M059J (cell line): ENCODE measurements at places on chromosomes 6 and 20.

GRCh38 chr20:56513161-56514150 is 11.1 kb upstream of the FAM209A start:
- no peak for DNase-seq

DNA sequence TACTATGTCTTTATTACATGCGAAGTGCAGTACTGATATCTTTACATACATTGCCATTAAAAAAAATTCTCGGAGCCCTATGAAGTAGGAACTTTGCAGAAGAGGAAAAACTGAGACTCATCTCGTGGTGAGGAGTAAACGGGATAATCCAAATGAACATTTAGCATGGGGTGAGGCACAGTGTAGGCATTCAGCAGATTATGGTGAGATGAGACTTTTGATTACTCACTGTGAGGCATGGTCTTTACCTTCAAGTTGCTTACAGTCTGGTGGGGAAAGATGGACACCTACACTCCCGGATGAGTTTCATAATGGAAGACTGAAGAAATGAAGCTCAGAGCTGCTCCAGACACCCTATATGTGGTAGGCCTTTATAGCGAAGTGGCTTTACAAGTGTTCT is 1.4 kb downstream of the RPRD1B start:
- peak; percentile 22 for DNase-seq

DNA sequence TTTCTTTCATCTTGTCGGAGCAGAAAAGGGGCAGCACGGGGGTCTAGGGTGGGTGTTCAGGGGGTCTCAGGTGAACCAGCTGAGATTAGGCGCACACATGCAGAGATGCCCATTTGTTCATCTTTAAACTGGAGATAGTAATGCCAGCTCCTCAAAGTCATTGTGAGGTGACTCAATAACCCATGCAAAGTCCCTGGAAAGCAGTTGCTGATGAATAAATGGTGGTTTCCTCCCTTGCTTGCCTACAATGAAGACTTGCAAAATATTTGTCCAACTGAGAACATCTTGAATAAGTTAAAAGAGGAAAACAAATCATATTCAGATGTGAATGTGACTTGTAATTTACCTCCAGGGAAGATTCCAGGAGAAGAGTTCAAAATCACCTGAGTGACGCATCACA is 206.9 kb downstream of the LY86 start:
- DNase-seq: no peak

DNA sequence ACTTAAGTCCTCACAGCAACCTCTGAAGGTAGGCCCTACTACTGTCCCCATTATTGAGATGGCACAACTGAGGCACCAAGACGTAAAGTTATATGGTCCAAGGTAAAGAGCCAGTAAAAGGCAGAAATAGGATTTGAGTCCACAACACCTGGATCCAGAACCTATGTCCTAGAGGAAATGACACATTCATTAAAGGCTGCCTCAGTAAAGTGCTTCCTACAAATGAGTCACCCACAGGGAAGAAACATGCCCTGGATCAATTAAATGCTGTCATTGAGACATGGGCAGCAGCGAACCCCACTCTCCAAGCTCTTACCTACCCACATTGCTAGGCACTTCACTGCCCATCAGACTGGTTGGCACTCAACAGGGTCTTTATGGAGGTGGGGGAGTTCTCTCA is 600.9 kb downstream of the PTPRT start:
- DNase-seq: no peak

DNA sequence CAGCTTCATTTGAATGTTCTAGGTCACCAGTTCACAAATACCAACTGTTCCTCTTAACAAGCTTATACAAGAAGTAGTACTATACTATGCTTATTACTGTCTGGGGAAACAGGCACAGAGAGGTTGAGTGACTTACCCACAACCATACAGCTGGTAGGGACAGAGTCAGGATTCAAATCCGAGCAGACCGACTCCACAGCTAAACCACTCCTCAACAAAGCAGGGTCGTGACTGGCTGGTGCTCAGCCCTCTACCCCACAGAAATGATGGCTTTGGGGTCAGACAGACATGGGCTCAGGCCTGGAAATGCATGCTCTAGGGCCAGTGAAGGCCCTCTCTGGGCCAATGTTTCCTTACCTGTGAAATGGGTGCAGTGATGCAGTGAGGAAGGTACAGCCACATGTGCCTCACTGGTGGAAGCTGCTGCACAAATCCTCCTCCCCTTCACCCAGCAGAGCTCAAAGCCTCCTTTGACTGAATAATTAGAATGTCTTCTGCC is 63.6 kb downstream of the MRPL14 start:
- DNase-seq: no peak

DNA sequence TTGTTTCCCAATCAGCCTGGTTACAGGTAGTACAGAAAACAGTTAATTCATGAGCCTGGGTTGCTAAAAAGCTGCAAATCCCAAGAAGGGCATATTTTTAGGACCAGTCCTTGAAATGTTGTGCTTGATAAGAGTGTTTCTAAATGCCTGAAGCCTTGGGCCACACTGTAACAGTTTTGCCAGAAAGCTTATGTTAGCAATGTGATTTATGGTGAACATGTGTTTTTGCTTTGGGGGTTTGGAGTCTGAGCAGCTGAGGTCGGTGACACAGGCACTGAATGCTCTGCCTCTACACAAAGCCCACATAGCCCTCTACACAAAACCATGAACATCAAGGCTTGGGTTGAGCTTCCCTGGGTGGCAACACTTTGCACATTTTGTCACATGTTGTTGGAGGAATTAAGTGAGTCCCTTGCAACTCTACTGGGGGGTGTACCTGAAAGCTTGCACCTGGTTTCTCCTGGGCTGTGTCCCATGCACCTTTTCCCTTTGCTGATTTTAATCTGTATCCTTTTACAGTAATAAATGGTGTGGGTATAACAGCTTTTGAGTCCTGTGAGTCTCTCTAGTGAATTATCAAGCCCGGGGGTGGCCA is 22.2 kb downstream of the AHI1 start:
- DNase-seq: no peak

- peak; percentile 94 for DNase-seq
Observed at GRCh38 chr6:109174916-109175315, 79.6 kb downstream of the CEP57L1 start.

GRCh38 chr6:34318499-34319470 is 70.0 kb upstream of the SMIM29 start:
- no peak for DNase-seq

DNA sequence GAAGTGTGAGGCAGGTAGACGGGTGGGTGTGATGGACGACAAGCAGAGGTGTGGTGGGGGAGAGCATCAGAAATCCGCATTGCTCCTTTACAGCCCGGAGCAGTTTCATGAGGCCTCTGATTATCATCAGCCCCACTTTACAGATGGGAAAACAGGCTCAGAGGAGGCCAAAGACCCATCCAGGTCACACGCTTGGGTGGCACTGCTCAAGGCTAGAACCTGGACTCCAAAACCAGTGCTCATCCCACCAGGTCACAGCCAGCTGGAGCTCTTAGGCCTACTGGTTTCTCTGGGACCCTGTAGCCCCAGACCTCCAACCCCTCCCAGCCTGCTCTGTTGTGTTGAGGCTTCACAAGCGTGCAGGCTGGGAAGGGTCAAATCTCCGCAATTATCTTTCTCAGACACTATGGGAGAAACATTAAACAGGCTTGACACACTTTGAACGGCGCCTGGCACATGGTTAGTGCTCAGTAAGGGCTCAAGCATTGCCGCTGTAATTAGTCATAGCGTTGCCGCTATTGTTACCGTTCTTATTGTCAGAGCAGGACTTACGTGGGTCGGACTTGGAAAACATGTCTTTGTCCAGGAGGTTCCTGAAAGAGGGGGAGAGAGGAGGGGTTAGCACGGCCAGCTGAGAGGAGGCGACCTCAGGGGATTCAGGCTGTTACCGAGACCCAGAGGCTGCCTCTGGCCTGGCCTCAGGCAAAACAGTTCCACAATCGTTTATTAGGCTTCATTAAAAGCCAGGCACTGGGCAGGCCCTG is 16.6 kb downstream of the CPNE5 start:
- DNase-seq: no peak

GRCh38 chr6:106097411-106098231 is 11.5 kb downstream of the PRDM1 start:
- DNase-seq: no peak

DNA sequence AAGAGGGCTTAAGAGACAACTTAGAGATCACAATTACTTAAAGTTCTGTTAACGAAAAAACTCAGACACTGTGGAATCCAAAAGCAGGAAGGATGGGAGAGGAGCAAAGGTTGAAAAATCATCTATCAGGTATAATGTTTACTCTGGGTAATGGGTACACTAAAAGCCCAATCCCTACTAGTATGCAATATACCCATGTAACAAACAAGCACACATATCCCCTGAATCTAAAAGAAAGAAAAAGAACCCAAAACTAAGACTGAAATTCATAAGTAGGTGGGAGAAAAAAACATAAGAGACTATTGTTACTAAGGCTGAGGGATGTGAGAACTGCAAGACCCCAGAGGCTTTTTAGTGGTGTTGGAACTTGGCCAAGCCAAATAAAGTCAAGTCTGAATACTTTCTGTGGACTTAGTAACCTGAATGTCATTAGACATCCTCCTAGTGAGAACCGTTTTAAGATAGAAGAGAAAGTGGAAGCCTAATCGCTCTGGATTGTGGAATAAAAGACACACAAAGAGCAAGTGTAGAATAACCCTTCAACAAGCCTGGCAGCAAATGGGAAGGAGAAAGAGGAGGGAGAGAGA is 189.4 kb upstream of the RNF217 start:
- DNase-seq: no peak

DNA sequence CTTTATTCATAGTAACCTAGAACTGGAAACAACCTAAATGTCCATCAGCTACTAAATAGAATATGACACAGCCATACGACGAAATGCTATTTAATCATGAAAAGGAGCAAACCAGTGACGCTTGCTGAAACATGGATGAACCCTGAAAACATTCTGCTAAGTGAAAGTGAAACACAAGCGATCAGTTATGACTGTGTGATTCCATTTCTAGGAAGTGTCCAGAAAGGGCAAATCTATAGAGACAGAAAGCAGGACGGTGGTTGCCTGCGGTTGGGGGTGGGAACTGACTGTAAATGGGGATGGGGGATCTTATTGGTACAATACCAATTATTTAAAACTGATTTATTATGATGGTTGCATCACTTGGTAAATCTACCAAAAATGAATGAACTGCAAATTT is 126.8 kb downstream of the IPCEF1 start:
- no peak for DNase-seq

- no peak for DNase-seq
Observed at GRCh38 chr6:170116636-170117035, 174.2 kb downstream of the DLL1 start.

- no peak for DNase-seq
Observed at GRCh38 chr20:51003753-51004152, 19.2 kb downstream of the KCNG1 start.

- no peak for DNase-seq
Observed at GRCh38 chr6:98578016-98578415, 256.4 kb upstream of the POU3F2 start.

GRCh38 chr6:134733801-134734200 is 216.1 kb downstream of the ALDH8A1 start:
- no peak for DNase-seq

DNA sequence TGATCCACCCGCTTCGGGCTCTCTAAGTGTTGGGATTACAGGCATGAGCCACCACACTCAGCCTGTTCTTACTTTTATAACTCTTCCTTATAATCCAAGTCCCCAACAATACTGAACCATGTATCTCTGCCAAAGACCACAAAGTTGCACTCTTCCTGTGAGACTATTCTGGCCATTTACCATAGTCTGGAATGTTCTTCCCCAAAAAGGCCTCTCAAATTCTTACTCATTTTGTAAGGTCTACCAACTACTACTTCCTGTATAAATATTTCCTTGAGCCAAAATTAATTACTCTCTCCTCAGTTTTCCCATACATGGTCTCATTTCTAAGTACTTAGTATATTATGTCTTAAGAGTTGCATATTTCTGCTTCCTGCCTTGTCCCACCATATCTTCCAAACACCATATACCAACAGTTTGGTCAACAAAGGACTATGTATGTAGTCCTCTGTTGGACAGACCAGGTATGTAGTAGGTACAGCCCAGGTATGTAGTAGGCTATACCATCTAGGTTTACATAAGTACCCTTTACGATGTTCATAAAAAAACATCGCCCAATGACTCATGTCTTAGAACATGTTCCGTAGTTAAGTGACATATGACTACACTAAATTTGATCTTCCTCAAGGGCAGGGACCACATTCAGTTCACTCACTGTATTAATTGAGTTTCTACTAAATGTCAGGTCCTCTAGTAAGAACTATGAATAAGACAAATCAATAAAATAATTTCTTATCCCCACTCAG is 22.0 kb downstream of the RANBP9 start:
- DNase-seq: peak; percentile 31

- no peak for DNase-seq
Observed at GRCh38 chr20:1394686-1395085, 1.8 kb upstream of the FKBP1A start.

- peak; percentile 20 for DNase-seq
Observed at GRCh38 chr6:166999884-167000253, 672 bp downstream of the CEP43 start.

GRCh38 chr20:25282796-25283195 is 34.9 kb downstream of the PYGB start:
- no peak for DNase-seq

GRCh38 chr20:62959998-62960436 is 7.5 kb downstream of the SLC17A9 start:
- no peak for DNase-seq

DNA sequence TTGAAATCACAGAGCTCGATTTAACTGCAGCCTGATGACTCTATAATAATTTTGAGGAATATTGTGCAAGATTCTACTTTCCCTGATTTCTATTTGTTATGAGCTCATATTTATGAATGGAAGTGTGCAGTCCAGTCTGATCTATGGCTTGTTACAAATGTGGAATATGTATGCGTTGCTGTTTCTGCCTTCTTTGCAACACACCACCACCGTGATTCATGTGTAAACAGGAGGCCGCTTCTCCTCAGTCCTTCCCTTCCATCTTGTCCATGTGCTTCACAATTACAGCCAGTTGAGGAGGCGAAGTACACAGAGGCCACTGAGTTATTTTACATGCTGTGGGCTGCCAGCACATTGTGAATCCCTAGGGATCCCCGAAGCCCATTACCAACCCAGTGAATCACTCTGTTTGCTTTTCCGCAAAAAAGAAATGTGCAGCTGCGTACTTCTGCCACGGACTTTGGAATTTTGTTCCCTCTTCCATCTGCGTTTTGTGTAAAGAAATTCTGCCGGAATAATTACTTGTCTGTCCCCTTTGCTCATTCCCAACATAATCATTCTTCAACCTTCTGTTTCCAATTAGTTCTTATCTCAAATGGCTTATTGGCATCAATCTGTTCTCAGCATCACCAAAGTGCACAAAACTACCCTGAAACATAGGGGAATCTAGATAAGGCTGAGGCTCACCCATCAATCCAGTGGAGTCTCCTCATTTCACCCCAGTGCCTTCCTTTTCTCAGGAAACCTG is 551.6 kb upstream of the CITED2 start:
- DNase-seq: peak; percentile 45

DNA sequence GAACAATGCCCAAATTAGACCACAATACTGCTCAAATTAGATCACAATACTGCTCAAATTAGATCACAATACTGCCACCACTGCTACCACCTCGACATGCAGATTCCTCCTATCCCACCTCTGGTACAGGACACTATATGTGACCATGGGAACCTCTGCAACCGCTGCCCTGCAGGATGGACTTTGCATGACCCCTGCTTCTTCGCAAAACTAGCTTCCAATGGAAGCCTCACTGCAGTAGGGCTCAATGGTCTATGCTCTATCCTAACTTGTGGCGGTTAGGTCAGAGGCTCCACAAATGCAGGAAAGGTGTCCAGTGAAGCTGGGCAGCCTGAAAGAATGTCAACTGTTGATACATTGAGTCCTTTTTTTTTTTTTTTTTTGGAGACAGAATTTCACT is 7.8 kb upstream of the TXNDC5 start:
- no peak for DNase-seq

- peak; percentile 76 for DNase-seq
Observed at GRCh38 chr20:62409931-62410745, 3.1 kb upstream of the CABLES2 start.
